ENCODE measurements at places on chromosomes 7 and 10.

DNA sequence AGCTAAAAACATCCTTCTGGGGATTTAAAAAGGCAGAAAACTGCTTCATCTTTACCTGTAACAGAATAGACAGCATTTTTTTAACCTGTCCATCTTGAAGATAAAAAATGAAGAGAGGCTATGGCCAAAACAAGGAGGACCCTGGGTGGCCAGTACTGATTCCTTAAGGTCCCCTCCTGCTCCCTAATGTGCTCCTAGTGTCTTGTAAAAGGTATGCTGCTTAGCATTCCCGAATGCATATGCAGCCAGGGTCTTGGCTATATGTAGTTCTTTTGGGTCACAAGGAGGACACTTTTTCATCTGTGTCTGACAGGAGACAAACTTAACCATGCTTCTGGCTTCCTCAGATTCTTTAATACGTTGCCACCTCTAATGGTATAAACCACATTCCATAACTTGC is 93.9 kb upstream of the SLC13A1 start:
- DNase-seq, result no peak

GRCh38 chr7:115240242-115240641 is 318.3 kb downstream of the MDFIC start:
- DNase-seq, result no peak

- DNase-seq, result no peak
These were observed 18.3 kb downstream of the ADAMTS14 start for GRCh38 chr10:70690589-70690988.

DNA sequence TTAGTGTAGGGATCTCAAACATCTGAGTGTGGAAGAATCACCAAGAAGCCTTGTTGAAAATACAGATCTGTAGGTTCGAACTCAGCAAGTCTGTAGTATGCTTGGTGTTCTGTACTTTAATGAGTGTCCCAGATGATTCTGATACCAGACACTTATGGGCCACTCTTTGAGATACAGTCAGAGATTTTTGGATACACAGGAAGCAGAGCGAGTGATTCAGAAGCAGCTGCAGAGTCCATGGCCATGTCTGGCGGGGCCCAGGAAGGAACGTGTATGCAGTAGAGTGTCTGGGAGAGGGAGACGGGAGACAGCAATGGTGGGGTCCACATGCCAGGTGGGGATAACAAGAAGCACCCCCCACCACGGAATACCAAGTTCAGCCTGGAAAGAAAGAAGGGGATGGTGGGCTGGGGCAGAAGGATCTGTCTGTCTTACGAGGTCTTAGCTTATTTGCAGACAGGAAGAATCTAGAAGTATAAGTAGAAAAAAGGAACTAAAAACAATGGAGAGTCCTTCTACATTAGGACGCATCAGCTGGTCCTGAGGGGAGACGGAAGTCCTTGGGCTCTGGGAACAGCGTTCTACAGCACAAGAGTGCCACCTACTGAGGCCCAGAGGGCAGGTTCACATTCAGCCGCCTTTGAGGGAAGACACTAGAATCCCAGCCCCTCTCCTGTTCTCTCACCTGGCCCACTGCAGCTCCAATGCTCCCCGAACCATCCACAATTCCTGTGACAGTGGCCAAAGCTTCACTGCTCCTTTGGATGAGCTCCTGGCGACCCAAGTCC is 55.4 kb downstream of the SLC37A3 start:
- no peak for DNase-seq

GRCh38 chr10:80397014-80397413 is 11.3 kb upstream of the PRXL2A start:
- DNase-seq, result no peak

DNA sequence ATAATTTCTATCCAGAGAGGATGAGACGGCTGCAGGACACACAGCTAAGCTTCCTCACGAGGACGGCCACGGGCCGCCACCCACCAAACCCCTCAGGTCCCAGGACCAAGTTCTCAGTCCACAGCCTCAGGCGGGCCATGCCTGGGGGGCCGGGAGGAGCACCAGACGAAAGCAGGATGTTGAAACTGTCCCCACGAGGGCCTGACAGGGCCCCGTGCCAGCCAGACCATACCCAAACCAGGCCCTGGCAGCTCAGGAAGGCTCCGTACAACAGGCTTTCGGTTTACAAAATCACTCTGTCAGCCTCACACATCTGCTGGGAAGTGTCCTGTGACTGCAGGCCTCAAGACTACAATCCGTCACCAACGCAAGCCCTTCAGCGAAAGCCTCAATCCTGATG is 14.5 kb downstream of the TUBGCP2 start:
- DNase-seq, result no peak

GRCh38 chr10:91434041-91434440 is 23.9 kb downstream of the HECTD2 start:
- DNase-seq, result no peak

GRCh38 chr10:14146025-14146424 is 184.7 kb downstream of the FRMD4A start:
- DNase-seq, result no peak

GRCh38 chr7:102992938-102993717 is 80.3 kb downstream of the LRRC17 start:
- DNase-seq, result no peak

DNA sequence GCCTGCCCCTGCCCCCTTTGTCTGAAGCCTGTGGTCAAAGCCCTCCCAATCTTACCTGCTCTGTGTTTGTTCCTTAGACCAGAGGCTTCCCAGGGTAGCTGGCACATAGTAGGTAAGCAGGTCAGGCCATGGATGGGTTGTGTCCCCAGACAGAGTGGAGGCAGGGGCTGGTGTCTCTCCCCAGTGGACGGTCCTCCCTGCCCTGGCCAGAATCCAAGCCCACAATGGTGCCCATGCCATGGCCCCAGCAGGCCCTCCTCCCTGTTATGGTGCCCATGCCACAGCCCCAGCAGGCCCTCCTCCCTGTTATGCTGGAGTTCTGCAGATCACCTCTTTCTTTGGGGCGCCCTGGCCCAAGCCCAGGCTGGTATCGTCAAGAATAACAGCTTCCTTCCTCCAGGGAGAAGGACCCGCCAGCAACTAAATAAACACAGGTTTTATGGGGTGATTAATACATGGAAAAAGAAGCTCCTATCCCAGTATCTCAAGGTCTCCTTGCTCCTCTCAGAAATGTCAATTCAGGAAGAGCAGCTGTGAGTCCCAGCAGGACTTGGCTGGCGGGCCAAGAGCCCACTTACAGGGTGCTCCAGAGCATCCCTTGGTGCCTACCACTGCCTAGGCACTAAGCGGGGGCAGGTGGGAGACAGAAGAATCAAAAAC is 82.0 kb downstream of the NEURL1 start:
- DNase-seq, result no peak

DNA sequence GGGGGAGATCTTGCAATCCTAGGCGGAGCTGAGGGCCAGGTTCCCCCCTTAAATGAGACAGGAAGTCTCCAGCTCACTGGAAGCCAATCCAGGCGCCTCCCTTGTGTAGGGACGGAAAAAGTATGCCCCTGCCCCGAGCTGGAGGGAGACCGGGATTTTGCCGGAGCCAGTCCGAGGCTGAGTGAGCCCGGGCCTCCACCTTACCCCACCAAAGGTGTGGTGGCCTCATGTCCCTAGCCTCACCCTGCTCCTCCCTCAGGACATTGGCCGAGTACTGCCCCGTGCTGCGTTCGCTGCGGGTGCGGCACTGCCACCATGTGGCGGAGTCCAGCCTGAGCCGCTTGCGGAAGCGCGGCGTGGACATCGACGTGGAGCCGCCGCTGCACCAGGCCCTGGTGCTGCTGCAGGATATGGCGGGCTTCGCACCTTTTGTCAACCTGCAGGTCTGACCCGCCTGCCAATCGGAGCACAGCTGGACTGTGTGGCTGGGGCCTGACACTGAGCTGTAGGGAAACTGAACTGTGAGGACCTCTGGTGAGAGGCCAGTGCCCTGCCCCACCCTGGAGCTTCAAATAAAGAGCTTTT is 2.0 kb downstream of the FBXL15 start:
- no peak for DNase-seq

DNA sequence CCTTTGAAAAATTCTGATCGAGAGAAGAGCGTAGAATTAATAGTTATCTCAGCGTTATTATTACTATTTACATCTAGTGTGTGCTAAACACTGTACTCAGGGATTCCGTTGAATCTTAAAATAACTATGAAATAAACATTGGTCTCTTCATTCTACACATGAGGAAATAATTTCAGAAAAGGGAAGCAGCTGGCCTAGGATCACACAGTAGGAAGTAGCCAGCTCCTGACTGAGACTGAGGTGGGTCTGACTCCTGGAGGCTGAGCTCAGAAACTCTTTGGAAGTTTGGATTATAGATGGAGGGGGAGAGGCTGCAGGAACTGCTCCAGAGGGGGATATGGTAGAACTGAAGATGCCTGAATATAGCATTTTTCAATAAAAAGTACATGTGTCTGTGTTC is 183.9 kb upstream of the WDR11 start:
- DNase-seq, result no peak

DNA sequence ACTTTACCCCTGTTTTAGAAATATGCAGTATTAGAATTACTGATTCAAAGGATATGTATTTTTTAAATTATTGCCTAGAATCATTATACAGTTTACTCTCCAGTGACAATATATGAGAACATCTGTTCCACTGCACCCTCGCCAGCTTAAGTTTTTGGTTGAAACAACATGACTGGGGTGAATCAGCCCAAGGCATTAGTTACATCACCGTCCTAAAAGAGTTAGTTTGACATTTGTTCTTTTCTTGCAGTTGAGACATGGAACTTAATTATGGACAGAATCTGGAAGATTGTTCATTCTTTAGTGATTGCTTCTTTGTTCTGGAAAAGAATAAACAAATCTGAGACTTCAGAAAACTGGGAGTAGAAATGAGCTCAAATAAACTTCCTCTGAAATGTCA is 167.3 kb upstream of the DKK1 start:
- DNase-seq, result no peak

DNA sequence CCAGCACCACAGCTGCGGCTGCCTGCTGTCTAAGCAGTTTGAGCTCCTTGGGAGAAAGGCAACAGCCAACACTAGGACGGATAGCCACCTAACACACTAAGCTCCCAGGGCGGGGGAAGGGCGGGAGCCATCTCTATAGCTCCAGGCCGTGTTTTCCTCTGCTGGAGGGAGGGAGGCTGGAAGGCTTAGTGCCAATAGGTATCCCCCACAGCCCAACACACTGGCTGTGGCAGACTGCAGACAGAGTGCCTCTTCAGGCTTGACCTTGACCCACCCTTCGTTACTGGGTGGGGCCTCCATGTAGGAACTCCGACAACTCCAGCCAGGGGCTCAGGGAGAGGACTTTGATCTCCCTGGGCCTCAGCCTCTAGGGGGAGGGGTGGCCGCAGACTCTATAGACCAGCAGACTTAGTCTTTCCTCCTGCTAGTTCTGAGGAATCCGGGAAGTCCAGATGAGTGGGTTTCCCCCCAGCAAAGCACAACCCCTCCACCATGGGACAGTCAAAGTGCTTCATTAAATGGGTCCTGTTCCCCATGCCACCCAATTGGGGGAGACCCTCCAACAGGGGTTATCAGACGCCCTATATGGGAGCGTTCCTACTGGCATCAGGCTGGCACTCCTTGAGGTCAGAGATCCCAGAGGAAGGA is 314.4 kb upstream of the MKI67 start:
- no peak for DNase-seq

- DNase-seq, result no peak
These were observed 58.3 kb downstream of the VCL start for GRCh38 chr10:74056050-74056818.

DNA sequence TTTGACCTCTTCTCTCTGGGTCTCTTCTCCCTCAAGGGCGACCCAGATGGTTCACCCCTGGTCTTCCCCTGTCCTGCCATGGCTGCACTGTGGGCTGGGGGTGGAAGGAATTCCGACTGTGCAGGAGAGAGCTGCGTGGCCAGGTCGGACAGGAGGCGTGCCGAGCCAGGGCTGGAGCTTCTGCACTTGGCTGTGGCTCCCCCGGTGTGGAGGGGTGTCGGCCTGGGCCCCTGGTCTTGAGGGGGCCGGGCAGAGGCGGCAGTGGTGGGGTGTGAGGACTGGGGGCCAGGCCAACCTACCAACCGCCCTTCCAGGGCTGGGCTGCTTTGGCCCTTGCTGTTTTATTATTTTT is 74.9 kb upstream of the SHH start:
- no peak for DNase-seq

DNA sequence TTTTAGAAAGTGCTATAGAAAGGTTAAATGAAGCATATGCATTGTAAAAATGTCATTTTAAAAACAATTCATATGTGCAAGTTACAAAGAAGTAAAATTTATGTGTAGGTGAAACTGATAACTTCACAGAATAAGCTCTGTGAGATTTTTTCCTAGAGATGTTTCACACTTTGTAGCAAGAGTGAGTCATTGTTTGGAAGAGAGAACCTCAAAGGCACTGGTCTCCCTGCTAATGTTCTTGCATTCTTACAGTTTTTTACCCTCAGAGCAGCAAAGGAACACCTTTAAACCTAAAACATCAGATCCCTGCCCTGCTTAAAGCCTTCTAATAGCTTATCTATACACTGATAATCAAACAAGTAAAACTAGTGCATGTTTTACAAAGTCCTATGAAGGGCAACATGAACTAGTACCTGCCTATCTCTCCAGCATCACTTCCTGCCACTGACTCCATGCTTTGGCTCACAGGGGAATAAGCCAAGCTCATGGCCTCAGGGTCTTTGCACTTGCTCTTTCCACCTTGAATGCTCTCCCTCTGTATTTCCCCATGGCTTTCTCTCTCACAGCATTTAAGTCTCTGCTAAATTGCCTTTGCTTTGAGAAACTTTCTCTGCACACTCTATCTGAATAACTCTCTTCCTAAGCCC is 997.0 kb downstream of the GATA3 start:
- DNase-seq, result no peak

GRCh38 chr10:68423522-68423921 is 16.4 kb upstream of the RUFY2 start:
- DNase-seq, result no peak

DNA sequence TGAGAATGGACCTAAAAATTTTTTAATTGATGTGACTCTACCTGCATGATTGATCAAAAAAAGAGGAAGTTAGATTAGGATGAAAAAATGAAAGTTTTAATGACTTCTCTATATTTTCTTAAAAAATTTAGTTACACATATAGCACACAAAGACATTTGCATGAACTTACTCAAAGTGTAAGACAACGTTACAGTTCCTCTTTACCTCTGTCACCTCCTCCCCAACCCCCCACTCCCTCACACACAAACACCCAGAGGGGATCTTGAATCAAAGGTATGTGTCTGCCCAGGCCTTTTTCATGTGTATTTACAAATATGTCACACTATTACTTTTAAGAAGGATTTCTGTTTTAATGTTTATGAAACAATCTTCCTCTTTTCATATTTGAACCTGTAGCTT is 20.6 kb upstream of the CDCA7L start:
- DNase-seq, result no peak

- no peak for DNase-seq
These were observed 33.9 kb downstream of the ENTPD1 start for GRCh38 chr10:95789902-95790301.

- no peak for DNase-seq
These were observed 9.1 kb upstream of the CXCL12 start for GRCh38 chr10:44393834-44394547.

DNA sequence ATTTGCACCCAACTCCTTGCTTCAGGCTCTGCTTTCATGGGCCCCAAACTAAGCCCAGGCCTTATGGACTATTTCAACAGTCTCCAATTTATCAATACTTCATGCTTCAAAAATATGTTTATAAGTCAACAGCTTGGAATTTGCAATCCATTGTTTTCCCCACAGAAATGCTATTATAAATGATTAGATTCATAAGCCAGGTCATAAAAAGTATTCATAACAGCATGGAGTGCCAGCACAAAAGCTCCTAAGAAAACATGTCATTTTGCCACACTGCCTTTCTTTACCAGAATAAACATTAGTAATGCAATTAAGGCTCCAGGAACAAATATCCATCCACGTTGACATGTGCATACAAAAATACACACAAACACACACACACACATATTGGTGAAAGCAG is 30.1 kb downstream of the OSBPL3 start:
- DNase-seq, result no peak

Measured in NCI-H774 (cell line).